Right renal pelvis (tissue), 4 donors: ENCODE measurements at places on chromosomes 6 and 20. TPM values are rescaled to one million over a fixed set of nuclear protein-coding genes. Genes with fewer than 3 reads are reported as not detected.

RSPH9 gene
- 1.7 TPM for polyA plus RNA-seq

ERVFRD-1 gene
- 0.21 TPM for polyA plus RNA-seq

DNA sequence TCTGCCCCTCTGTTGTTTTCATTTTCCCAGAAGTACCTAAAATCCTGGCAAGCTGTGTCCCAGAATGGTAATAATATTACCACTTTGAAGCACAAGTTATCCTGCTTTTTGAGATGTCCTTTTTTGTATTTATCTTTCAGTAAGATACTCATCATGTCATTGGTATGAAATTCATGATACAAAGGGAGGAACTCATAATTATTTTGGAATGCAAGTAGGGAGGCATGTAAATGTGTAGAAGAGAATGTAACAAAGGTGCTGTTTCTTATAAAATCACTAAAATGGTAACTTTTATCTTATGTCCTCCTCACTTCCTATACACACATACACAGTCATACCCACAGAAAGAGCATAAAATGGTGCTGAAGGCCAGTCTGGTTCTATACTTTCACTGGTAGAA lies 109.9 kb downstream of the CD2AP start:
- DNase-seq: no peak

TMEM200A gene
- 29.1 TPM for polyA plus RNA-seq

DNA sequence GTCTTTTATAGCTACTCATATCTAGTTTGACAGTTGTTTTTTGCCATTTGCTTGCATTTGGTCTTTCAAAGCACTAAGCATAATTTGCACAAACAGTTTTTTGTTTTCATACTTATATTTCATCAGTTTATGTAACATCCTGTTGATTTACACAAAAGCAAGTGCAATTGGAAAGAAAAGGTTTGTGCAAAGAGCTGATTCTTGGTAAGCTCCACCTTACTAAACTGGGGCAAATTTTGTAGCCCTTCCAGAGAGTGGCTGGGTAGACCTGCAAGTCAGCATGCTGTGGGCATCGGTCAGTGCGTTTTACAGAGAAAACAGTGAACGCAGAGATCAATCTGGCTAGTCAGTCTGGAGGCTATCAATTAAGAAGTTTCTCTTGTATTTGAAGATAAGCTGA lies 34.5 kb downstream of the TXLNB start:
- DNase-seq: no peak

RBM39 gene
- 603 TPM for polyA plus RNA-seq
